ENCODE measurements at places on chromosomes 3 and 15.

DNA sequence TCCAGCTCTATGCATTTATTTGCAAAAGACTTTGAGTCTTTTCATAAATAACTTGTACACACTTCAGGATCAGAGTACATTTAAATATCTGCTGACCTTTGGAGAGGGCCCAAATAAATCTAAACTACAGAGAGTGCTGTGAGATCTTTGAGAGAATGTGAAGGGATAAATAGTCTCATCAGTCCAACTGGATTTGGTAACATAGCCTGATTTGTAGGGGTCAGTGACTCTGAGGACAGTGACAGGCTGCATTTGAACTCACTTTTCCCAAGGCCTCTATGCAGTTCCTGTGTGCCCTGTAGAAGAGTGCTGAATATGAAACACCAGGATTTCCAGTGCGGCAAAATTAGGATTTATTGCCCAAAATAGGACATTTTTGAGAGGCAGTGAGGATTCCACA, 136.2 kb downstream of the ZPLD1 start:
- DNase-seq, result no peak

- no peak for DNase-seq
Observed at GRCh38 chr3:53255423-53255774, 423 bp downstream of the TKT start.

DNA sequence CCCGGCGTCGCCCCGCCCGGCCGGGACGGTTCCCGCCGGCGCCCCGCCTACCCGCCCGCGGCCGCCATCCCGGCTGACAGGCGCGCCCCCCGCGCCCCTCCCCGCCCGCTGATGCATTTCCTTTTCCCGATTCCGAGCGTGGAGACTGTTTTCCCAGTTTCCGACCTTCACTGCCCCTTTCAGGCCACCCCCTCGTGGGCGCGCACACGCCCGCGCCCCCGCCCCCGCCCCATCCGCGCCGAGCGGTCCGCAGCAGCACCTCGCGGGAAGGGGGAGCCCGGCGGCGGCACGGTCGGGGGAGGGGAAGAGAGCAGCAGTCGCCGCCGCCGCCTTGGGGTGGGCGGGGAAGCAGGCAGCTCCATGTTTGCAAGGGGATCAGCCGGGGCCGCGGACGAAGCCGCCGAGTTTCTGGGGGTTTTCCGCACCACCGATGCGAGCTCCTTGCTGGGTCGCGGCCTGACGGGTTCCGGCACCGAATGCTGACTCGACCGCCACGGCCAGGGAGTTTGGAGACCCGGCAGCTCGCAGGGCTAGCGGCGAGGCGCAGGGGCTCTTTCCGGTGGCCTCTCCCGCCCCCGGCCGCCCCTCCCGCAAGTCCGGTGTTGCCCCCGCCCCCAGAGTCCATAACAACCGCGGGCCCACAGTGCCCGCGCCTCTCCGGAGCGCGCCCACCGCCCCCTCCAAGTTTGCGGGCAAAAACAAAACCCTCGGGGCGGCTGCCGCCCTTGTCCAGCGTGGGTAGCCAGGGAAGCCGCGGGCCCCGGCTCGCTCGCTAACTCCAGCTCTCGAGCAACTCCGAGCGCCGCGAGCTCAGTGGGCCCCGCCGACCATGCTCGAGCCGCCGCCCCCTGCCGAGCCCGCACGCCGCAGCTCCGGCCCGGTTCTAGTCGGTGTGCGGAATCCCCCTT, 3.2 kb upstream of the SIN3A start:
- peak; percentile 62 for DNase-seq

DNA sequence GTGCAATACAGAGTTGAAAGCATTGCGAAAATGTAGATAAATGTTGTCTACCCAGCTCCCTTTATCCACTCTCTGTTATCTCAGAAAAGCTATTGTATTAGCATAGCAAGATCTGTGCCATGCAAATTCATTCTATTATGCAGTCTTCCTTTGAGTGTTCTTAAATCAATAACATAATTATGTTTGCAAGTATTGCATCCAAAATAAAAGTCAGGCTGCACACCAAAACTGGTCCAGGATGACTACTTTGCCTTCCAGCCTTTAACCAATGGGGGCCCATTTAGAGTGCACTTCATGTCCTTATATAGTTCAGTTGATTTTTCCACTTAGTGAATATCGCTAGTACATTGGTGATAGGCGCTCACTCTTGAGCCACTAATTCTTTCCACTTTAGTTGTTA, 107.4 kb upstream of the MLF1 start:
- DNase-seq, result no peak

DNA sequence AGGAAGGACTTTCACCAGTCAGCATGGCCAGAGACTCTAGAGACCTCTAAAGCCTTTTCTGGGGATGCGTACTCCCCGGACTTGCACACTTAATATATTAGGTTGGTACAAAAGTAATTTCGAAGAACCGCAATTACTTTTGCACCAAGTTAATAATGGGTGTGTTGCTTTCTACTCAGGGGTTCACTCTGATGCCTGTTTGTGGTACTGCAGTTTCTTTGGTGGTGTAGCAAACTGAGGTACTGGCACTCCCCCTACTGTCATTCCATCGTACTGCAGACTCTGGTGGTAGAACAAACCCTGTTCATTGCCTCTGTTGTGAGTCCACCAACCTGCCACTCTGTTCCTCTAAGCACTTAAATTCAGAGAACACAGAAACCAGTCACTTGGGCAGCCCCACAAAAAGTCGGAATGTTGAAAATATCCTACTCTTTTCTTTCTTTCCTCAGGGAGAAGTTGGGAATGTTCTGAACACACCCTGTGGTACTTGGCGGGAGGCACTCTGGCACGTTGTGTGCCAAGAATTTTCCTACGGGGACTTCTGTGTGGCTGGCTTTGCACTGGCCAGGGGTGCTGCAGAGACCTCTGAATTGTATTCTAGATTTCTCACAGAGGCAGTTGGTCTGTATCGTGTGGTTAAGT, 46.3 kb downstream of the GABRG3 start:
- DNase-seq, result no peak

DNA sequence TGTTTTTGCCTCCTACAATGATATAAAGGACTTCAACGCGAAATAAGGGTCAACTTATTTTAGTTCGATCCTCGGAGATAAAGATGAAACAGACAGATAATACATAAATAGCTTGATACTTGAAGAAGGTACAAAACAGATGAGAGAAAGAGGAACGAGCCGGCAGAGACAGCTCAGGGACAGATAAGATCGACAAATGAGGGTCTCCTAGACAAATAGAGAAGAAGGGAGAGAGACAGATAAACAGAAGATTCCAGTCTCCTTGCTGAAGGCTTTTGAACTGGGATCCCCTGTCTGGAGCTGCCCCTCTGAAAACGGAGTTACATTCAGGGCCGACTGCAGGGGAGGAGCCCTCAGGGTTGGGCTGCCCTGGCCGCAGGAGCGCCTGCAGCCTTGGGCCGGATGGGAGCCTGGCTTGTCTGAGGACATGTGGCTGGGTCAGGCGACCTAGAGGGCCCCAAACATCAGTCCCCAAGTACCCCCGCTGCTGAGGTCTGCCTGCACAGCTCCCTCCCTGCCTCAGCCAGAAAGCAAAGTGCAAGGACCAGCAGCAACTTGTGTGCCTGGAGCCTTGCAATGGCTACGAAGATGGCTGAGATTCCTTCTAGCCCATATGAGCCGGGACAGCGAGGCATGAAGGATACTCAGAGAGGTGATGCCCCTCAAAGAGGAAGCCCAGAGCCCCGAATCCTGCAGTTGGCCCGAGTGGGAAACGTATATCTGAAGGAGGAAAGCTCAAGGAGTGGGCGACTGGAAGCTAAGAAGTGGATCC, 926 bp upstream of the SKOR1 start:
- DNase-seq, result no peak

GRCh38 chr3:158774965-158775364, 26.9 kb upstream of the MFSD1 start:
- no peak for DNase-seq

GRCh38 chr3:197514786-197515355, 40.9 kb downstream of the BDH1 start:
- no peak for DNase-seq

DNA sequence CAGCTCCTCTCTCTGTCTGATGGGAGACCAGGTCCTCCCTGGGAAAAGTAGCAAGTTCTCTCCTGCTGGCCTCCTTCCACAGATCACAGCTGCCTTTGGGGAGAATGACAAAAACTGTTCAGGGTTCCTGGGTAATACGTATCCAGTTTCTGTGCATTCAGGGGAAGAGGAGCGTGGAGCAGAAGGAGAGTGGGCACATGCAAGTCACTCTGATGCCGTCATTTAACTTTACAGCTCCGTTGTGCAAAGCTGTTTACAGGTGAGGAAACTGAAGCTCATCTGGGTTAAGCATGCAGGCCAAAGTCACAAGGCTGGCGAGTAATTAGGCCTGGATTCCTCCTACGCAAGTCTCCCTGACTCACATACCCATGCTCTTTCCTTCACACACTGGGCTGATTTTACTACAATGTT, 7.5 kb upstream of the TM4SF1 start:
- no peak for DNase-seq

DNA sequence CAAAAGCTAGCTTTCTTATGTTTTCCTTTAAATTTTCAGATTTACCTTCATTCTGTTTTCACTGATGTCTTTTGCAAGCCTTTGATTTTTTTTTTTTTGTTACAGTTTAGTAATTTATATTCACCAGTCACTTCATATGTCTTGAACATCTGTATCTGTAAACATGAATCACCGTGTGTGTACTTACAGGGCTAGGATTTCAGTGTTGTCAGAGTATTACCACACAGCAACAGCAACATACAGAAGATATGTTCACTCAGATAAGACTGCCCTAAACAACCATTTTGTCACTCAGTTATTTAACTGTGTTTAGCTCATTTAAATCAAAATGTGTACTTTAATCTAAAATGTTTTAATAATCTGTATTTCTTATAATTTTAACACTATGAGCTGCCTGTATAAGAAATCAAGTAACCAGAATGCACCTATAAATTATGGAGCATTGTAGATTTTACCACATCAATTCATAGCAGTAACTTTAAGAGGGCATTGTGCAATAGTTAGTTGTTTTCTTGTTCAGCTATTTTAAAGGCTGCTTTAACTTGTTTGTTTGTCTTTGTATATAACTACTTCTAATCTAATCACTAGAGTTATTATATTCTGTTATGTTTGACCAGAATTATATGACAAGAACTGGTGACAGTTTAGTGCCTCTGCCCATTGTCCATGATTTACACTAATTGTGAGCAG, 50.4 kb downstream of the GHSR start:
- no peak for DNase-seq

DNA sequence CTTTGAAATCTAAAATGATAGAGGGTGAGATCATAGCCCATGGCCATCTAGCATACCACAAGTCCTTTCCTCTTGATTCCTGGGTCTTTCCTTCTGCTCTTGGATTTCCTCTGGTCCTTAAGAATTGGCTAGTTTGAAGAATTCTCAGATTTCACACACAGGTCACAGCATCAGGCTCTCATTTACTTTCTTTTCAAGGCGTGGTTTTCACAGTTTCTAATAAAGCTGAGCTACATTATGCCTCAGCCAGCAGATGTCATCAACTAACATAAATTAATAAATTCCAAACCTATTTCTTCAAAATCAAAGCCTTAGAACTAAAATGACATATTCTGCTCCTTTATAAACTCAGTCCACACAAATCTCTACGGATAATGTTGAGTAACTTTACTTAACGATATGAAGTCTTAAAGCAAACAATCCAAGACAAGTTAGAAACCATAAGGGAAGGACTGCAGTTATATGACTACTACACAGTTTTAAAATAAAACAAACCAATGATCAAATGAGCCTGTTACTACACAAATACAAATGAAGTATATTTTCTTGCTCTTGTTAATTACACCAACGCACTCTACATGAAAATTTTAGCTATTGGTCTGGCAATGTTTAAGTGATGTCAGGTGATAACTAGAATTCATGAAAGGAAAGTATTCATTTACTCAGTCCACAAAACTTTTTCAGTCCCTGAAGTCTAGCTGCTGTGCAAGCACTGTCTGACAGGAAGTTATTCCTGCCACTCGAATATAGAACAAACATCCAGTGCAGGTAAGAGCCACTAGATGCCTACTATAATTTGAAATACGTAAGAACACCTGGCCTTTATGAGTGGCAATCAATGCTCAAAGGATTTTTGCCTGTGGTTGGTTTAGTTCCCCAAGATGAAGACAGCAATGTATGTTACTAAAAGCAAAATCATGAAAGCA, 9.2 kb downstream of the CCDC14 start:
- no peak for DNase-seq

GRCh38 chr3:11671648-11672100, 28.0 kb upstream of the VGLL4 start:
- DNase-seq, result no peak

- DNase-seq, result no peak
Observed at GRCh38 chr3:62562017-62562416, 188.7 kb upstream of the FEZF2 start.

- no peak for DNase-seq
Observed at GRCh38 chr3:184320104-184320445, 5.7 kb downstream of the EIF4G1 start.

- DNase-seq, result no peak
Observed at GRCh38 chr15:36356978-36357601, 222.3 kb upstream of the CDIN1 start.

GRCh38 chr15:30062881-30063280, 19.9 kb upstream of the GOLGA8J start:
- DNase-seq, result no peak

DNA sequence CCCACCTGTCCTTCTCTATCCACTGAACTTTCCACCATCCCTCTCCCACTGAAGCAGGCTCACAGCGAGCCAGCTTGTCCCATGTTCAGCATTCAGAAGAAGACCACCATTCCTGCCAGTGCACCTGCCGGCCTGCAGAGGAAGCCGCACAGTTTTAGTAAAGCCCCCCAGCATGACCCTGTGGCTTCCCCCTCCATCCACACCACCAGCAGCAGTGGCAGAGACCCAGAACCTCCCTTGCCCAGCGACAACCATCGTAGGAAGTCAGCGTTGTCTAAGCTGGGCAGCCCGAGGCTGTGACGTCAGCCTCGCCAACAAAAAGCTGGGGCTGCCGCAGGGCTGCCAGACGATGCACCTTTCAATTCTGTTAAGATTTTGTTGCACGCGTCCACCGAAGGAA, 66.6 kb upstream of the TAMM41 start:
- DNase-seq, result no peak

DNA sequence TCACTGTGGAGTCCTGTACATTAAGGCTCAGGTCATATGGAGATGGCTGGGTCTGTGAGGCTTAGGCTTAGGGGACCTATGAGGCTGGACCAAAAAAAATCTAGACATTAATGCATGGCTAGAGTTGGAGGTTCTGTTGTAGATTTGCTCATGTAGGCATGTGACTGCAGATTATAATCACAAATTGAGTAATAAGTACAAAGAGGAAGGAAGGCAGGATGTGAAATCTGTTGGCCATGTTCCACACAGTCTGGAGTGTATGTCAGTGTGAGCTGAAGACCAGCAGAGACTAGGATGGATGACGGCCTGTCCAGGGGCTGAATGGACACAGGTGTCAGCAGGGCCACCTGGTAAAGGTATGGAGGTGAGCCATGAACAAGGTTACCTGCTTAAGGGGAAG, at the start of gene ST3GAL6:
TSS of gene ST3GAL6 (plus strand) at position 265 of the 400 bp plus-strand sequence. CDS start 5,101 bp downstream, outside the sequence.
- no peak for DNase-seq

GRCh38 chr3:156416846-156417558, 137.9 kb downstream of the SSR3 start:
- no peak for DNase-seq

GRCh38 chr3:131361464-131362421, 19.8 kb upstream of the NUDT16 start:
- no peak for DNase-seq
